Upper lobe of right lung (tissue), 1 donor: ENCODE measurements at places on chromosomes 5 and 9.

DNA sequence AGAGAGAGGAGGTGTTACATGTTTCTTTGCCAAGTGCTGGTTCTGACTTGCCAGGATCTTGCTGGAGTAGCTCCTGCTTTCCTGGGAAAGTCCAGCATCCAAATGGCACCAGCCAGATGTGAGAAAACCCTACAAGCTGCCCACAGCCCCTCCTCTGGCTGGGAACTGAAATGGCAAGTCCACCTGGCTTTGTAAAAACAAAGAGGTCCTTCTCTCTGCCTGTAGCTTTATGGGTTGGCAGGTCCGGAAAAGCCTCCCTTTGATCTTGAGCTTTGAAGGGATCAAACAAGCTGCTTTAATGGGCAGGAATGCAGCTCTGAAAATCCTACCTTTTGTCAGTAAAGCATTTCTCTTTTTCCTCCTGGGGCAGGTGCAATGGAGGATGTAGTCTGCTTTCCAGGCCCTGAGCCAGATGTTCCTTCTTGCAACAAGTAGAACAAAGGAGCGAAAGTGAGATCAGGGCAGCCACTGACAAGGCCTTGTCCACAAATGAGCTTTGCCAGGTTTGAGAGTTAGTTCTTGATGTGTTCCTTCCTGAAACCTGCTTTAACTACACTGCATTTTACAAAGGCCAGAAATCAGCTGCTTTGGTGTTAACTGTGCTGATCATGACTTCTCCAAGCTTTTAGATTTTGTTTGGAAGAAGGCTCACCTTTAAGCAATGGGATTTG lies 456.7 kb downstream of the ZNF608 start:
- H3K36me3 ChIP-seq = no peaks in the 10 kb centered on the region
- no peak overlapping the region for H3K4me3 ChIP-seq
- H3K4me1 ChIP-seq = peaks cover 8% of the 10 kb centered on the region
- no peaks in the 10 kb centered on the region for H3K27me3 ChIP-seq

DNA sequence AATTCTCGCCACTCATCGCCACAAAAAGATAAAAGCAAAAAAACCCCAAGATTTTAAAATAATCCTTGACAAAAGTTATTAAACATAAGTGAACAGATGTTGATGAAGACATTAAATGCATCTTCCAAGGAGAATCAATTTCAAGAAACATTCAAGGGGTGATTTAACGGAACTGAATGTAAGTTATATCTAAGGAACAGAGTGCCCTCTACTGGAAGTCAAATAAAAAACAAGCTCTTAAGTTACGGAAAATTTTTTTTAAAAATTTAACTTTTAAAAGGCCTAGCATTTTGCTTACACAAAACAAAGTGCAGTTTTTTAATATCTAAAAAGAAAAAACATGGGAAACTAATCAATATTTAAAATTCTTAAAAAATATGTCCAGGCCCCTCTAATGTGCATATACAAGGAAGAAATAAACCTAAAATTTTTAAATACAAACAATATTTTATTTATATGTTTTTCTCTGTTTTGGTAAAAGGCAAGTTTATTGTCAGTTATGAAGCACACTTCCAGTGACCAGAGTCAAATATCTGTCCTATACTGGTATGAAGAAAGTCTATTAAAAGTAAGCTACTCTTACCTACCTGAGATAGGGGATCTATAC lies 28.0 kb downstream of the TEX10 start:
- no peak overlapping the region for H3K4me3 ChIP-seq
- H3K36me3 ChIP-seq = peaks cover 59% of the 10 kb centered on the region
- no peaks in the 10 kb centered on the region for H3K4me1 ChIP-seq

- no peak overlapping the region for H3K27ac ChIP-seq
- no peaks in the 10 kb centered on the region for H3K36me3 ChIP-seq
- H3K4me1 ChIP-seq = peaks cover 2% of the 10 kb centered on the region
- H3K27me3 ChIP-seq = no peaks in the 10 kb centered on the region
- H3K4me3 ChIP-seq = no peak overlapping the region
These were observed 134.6 kb upstream of the HMHB1 start for GRCh38 chr5:143677403-143677802.

DNA sequence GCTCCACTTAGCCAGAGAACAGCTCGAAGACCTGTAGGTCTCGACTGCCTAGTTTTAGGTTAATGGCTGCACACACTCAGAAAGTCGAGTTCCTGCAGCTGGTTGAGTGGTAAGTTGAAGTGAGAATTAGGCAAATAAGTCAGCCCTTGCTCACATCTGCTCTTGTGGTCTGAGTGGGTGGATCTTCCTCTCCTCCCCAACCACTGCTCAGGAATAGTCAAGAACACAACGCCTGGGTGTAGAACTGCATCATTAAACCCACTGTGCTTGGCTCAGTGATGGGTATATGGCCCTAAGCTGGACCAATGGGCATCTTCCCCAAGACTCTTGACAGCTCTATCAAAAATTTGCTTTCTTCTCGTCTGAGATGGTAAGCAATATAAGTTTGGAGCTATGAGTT lies 20.9 kb upstream of the ADAM19 start:
- no peak for DNase-seq
- no peak overlapping the region for H3K4me3 ChIP-seq
- H3K27me3 ChIP-seq = no peaks in the 10 kb centered on the region
- H3K36me3 ChIP-seq = no peaks in the 10 kb centered on the region
- H3K27ac ChIP-seq = no peak overlapping the region

GRCh38 chr9:114153761-114154599 lies 1.4 kb upstream of the COL27A1 start:
- peaks cover 20% of the 10 kb centered on the region for H3K27me3 ChIP-seq
- H3K4me1 ChIP-seq = peaks cover 13% of the 10 kb centered on the region
- peak overlapping the region; percentile 26 for H3K4me3 ChIP-seq
- no peak for DNase-seq
- no peak overlapping the region for H3K27ac ChIP-seq
- H3K36me3 ChIP-seq = no peaks in the 10 kb centered on the region

DNA sequence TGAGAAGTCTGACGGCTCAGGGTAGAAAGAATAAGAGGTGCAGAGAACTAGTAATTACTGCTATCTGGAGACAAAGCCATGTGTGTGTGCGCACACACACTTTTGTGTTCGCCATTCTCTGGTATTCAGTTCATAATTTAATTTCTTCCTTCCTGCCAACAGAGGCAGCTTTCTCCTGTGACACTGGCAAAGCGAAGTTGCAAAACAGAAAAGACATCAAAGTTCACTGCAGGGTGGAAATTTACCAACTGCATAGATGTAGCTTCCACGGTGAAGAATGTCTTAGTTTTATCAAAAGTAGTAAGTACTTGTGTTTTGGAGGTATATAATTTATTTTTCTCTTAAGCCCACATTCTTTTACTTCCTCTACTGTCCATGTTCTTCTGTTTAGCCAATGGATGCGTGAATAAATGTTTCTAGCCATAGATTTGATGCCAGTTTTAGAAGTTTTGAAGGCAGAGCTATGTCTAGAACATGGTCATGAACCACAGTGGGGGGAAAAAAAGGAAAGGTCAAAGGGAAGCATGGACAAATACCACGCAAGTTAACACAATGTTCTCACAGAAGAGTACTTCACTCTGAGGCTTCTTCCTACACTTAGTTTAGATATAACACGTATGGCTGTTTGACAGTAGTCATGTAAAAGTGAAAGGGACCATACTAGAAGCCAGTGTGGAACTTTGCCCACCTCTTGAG lies 536.5 kb upstream of the GRIA1 start:
- no peaks in the 10 kb centered on the region for H3K4me1 ChIP-seq
- H3K27ac ChIP-seq = no peak overlapping the region
- no peak for DNase-seq
- no peaks in the 10 kb centered on the region for H3K36me3 ChIP-seq
- no peak overlapping the region for H3K4me3 ChIP-seq
- H3K27me3 ChIP-seq = no peaks in the 10 kb centered on the region

DNA sequence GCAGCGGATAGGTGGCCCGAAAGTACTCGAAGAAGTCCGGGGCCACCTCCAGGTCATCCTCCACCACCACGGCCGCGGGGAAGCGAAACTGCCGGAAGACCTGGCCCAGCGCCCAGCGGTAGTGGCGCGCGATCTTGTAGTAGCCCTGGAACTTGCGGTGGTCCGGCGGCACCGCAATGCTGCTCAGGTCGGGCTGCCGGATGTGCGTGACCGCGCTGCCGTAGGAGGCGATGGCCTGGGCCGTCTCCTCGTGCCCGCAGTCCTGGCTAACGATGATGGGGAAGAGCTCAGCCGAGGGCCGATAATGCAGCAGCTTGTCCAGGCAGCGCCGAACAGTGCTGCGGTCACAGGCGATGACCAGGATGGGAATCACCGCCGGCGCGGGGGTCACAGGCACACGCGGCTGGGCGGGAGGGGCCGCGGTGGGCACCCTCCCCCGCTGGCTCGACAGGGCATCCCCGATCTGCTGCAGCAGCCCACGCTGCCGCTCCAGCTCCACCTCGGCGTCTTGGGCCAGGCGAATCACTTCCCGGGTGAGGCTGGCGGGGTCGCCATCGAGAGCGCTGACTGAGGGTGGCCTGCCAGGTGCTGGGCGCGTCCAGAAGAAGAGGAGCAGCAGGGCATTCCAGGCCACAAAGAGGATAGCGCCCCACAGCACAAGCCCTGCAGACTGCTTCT lies 10.2 kb downstream of the MGAT1 start:
- peaks cover 40% of the 10 kb centered on the region for H3K4me1 ChIP-seq
- no peaks in the 10 kb centered on the region for H3K27me3 ChIP-seq
- no peak overlapping the region for H3K27ac ChIP-seq
- no peak overlapping the region for H3K4me3 ChIP-seq
- peaks cover 63% of the 10 kb centered on the region for H3K36me3 ChIP-seq

- H3K4me1 ChIP-seq = peaks cover 52% of the 10 kb centered on the region
- H3K27me3 ChIP-seq = no peaks in the 10 kb centered on the region
- peaks cover 8% of the 10 kb centered on the region for H3K36me3 ChIP-seq
- no peak overlapping the region for H3K4me3 ChIP-seq
- no peak for DNase-seq
- peak overlapping the region; percentile 48 for H3K27ac ChIP-seq
These were observed 13.7 kb downstream of the GLRX start for GRCh38 chr5:95808686-95809413.

GRCh38 chr5:75584641-75585040 lies 26.6 kb upstream of the ANKDD1B start:
- no peak for DNase-seq
- no peak overlapping the region for H3K4me3 ChIP-seq
- H3K36me3 ChIP-seq = peaks cover 52% of the 10 kb centered on the region
- H3K27me3 ChIP-seq = no peaks in the 10 kb centered on the region
- no peaks in the 10 kb centered on the region for H3K4me1 ChIP-seq
- no peak overlapping the region for H3K27ac ChIP-seq

DNA sequence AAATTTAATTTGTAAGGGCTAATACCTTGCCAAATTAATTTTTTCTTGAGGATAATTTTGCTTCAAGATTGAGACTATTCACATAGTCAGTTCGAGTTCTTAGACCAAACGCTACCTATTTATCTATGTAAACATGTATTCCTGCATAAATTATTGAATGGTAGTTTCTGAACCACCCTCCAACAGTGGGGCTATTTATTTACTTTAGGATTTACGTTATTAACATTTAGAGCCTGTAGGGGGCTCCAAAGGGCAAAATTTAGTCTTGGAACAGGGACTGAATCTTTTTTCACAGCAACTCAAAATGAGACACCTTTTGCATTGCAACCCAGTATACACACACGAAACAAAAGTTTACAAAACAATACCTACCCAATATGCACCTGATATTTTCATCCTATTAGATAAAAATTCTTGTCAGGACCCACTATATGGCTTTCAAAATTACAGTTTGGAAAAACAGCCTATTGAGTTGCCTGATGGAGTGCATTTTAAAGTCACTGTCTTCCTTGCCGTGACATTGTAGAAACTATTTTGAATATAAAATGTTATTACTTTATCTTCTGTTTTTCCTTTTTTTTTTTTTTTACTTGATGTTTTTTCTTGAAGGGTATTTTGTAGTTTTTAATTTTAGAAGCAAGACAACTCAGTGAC lies 47.1 kb upstream of the POU4F3 start:
- H3K36me3 ChIP-seq = peaks cover 13% of the 10 kb centered on the region
- no peak overlapping the region for H3K27ac ChIP-seq
- no peaks in the 10 kb centered on the region for H3K4me1 ChIP-seq
- DNase-seq = no peak
- H3K4me3 ChIP-seq = no peak overlapping the region
